ENCODE measurements at places on chromosomes 13 and 19.

GRCh38 chr13:32039528-32039927, 8.0 kb downstream of the FRY start:
- DNase-seq, result no peak

DNA sequence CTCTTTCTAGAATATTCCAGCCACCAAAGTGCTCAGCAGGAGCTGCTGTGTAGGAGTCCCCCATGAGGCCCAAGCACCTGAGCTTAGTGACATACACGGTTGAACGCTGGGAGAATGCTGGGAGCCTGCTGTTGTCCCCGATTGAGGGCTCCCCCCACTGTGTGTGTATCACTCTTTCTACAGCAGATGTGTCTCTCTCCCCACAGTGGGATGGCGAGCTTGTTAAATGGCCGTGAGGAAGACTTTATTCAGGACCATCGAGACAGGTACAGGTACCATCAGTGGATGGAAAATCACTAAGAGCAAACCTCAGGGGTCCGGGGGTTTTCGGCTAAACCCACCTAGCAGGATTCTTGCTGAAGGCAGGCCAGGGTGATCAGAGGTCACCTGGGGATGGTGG, 22.7 kb downstream of the EPN1 start:
- no peak for DNase-seq

- no peak for DNase-seq
Observed at GRCh38 chr19:42508892-42509444, 19.3 kb downstream of the CEACAM1 start.

GRCh38 chr19:40598121-40598917, 2.9 kb upstream of the LTBP4 start:
- DNase-seq, result peak; percentile 93

DNA sequence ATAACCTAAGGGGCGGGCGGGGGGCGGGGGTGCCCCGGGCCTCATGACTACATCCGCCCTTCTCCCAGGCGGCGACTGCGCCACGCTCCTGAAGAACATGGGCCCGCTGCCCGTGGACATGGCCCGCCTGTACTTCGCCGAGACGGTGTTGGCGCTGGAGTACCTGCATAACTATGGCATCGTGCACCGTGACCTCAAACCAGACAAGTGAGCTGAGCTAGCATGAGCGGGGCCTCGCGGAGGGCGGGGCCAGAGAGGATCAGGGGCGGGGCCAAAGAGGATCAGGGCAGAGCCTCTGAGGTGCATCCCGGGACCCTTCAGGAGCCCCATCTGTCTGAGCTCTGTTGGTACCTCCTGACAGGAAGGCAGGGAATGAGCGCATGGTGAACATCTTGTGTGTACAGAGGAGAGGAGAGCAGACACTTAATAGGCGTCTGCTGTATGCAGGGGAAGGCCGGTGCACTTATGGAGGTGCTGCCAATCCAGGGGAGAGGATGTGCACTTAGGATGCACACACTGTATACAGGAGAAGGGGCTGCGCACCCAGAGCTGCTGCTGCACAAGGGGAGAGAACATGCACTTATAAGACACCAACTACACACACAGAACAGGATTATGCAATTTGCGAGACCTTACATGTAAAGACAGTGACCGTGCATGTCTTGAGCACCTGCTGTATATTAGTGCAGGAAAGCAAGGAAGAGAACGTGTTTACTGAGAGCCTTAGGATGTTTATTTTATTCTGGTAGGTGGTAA, 20.9 kb upstream of the PIK3R2 start:
- no peak for DNase-seq

DNA sequence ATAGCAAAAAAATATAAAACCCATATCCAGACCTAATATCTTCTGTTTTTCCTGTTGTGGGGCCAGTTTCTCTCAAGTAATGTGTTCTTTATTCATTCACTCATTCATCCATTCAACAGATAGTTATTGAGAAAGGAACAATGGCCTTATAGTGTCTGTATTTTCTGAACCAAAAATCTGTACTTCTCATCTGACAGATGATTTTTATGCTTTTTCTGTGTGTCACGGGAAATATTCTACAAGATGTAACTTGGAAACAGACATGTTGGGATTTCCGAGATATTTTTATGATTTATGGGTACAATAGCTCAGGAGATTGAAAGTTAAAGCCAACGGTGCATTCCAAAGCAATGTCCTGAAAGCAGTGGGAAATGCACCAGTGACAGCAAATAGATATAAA, 5.7 kb downstream of the ACOD1 start:
- DNase-seq, result no peak

GRCh38 chr13:76754414-76754813, 131.8 kb downstream of the KCTD12 start:
- DNase-seq, result no peak

- DNase-seq, result no peak
Observed at GRCh38 chr13:72700509-72700908, 26.9 kb downstream of the MZT1 start.

- DNase-seq, result no peak
Observed at GRCh38 chr19:35249848-35250711, 1.3 kb downstream of the LSR start.

DNA sequence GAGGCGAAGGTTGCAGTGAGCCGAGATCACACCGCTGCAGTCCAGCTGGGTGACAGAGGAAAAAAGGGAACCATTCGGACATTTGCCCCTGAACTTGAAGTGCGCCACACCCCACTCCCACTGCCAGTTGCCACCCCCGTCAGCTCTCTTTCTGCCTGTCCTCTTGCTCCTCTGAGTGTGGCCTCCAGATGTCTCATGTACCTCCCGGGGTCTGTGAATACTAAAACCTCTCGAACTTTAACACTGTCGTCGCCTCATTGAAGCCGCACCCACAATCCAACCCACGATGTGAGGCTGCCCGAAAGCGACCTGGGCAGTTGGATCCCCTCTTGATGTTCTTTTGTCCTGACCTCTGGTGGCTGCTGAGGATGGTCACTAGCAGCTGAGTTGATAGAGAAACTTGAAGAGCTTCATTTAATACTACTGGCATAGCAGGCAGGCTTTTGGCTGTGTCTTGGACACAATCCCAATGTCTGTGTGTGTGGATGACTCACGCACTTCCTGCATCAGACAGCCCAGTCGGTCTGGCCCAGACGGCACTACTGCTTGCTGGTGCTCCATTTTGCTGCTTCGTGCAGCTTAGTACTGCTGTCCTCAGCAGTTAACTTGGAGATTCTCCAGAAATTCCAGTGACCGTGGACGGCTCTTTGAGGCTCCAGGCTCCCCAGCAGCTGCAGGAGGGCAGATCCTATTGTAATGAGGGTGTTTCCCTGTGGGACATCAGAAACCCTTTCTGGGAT, 4.2 kb downstream of the FPR3 start:
- no peak for DNase-seq

GRCh38 chr13:49517461-49517860, 21.7 kb downstream of the PHF11 start:
- no peak for DNase-seq

DNA sequence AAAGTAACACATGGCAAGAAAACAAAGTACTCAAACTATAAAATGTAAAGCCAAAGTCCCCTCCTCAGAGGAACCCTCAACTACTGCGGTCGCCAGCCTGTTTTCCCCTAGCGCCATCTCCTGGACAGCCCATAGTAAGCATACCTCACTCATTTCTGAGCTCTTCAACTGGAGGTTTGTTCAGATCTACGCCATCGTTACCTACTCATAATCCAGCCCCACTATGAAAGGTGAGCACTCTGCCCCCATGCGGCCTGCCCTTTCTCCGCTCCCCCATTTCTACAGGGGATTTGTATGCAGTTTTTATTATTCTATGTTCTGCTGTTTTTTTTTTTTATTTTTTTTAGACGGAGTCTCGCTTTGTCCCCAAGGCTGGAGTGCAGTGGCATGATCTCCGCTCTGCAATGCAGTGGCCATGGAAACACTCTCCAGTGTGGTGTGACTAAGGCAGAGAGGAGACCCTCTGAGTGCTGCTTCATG, 26.2 kb downstream of the OPA3 start:
- peak; percentile 15 for DNase-seq

- no peak for DNase-seq
Observed at GRCh38 chr19:47188507-47189033, 42.4 kb downstream of the BBC3 start.

GRCh38 chr13:97302611-97303010, 80.5 kb downstream of the MBNL2 start:
- no peak for DNase-seq

DNA sequence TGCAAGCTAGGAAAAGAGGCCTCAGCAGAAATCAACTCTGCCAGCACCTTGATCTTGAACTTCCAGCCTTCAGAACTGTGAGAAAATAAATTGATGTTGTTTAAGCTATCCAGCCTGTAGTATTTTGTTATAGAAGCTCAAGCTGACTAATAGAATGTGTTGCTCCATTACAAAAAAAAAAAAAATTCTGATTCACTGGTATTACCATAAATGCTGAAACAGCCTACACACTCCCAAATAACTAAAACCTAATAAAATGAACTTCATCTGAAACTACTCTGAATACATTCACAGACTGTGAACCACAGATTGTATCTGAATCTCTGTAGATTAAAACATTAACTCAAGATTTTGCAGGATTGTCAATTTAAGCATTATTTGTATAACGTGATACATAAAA, 49.5 kb downstream of the RAP2A start:
- no peak for DNase-seq

- no peak for DNase-seq
Observed at GRCh38 chr19:6690160-6690885, 20.4 kb upstream of the TNFSF14 start.

- DNase-seq, result no peak
Observed at GRCh38 chr13:27551562-27551961, 68.8 kb downstream of the LNX2 start.

- no peak for DNase-seq
Observed at GRCh38 chr13:99450416-99450815, 50.9 kb upstream of the TM9SF2 start.

- no peak for DNase-seq
Observed at GRCh38 chr19:48419158-48419920, 25.9 kb downstream of the GRIN2D start.

DNA sequence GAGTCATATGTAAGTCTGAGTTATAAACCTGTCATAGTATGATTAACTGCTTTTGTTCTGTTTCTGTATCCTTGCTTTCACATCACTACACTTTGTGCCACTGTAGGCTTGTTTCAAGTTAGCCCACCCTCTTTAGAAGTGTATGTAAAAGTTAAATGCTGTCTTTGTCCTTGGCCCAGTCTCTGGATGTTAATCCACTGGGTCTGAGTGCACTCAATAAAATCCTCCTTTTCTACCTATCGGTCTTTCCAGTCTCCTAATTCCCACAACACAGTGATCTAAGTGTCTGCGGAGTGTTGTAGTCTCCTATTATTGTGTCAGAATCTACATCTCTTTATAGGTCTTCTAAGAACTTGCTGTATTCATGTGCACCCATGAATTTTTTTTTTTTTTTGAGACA, 14.1 kb downstream of the ZNF429 start:
- DNase-seq, result no peak

DNA sequence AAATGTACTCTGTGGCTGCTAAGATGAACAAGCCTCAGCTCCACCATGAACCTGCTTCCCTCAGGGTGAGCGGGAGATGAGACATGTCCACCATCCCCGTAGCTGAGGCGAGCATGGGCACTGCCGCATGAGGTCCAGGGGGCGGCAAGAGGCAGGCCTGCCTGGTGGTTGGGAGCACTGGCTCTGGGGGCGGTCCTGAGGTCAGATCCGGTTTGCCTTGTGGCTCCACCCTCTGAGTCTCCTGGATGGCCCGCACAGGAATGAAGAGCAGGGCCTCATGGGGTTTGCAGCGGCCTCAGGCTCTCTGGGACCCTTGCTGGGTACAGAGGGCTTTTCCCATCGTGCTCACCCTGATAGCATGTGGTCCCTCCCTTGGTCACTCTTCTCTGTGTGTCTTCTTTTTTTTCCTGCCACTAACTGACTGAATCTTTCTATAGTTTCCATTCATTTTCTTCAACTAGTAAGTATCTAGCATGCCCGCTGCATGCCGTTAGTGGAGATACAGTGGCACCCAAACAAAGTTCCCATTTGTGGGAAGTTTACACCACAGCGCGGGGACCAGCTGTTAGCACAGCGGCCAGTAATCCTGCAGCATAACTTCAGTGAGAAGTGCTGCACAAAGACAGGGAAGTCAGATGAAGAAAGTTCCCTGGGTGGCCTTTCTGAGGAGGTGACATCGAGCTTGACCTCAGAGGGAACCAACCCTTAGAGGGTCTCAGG, 37.3 kb downstream of the CAPN12 start:
- no peak for DNase-seq

DNA sequence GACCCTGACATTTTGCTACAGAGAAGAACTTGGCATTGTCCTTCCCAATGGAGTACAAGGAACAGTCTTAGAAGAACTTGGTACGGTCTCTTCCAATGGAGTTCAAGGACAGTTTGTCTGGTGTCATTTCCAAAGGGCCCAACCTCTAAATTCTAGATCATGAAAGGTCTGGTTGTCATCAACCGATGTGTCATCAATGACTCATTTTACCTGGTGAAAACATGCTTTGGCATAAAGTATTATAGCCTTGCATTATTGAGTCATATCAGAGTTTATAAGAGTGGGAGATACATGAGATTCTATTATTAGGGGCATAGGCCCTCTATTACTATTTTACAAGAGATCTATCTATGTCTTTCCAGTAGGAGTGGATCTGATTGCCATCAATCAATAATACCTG, 4.3 kb downstream of the CYP2B6 start:
- DNase-seq, result no peak

DNA sequence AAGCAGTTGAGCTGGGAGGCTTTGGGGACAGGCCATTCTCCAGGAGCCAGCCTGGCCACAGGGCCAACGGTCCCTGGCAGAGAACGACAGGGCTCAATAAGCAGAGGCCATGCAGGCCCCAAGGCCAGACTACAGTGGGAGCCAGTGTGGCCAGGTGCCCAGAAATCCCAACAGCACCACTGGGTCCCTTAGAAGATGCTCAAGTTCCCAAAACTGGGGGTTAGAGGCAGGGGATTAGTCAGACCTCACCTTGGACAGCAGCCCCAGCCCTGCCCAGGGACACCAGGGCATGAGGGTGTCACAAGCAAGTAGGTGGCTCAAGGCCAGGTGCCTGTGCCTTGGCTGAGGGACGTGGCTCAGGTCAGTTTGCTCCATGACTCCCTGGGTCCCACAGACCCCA, 12.8 kb downstream of the SCGB2B2 start:
- no peak for DNase-seq

GRCh38 chr19:49094505-49095482, 9.5 kb downstream of the SNRNP70 start:
- DNase-seq, result no peak

DNA sequence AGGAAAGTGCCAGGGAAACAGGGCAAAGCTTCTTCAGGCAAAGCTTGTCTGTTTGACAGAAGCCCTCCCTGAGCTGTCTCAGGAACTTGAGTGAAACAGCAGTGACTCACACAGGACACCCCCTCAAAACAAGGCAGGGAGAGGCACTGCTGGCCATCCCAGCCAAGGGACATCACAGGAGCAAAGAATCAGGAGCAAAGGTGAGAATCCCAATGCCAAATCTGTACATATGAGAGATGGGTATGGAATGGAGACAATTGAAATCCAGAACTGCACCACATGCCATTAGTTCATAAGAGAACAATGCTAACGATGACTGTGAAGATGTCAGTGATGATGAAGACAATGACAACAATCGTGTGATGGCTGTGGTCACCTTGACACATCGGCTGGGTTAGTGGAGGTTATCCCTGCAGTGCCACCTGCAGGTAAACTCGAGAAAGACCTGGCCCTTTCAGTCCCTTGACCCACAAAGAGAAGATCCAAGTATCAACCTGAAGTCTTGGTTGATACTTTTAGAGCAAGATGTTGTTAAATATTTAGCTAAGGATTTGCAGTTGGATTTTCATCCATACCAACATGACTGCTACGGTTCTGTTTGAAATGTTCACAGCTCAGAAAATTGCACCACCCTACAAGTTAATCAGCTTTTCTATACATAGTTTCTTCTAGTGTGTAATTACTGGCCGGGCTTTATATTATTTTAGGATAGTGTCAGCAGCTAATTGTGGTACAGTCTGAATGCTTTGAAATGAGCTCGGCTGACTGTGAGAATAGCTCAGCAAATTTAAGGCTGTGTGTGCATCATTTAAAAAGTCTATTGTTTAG, 42.0 kb upstream of the IPO5 start:
- DNase-seq, result no peak
